ENCODE measurements at places on chromosomes 5 and 9. TPM values are rescaled to one million over a fixed set of nuclear protein-coding genes. Genes with fewer than 3 reads are reported as not detected.

- peak; percentile 67 for DNase-seq
Observed at GRCh38 chr9:128127568-128127989, at the start of gene PTGES2. PTGES2 (minus strand) TSS chr9:128127729; CDS start chr9:128127717, 12 bp downstream.

- no peak for DNase-seq
Observed at GRCh38 chr9:132806306-132806705, 71.8 kb downstream of the AK8 start.

CDH9 gene
- not detected for total RNA-seq

GRCh38 chr5:147780924-147781573 lies 1.5 kb downstream of the JAKMIP2 start:
- no peak for DNase-seq

DNA sequence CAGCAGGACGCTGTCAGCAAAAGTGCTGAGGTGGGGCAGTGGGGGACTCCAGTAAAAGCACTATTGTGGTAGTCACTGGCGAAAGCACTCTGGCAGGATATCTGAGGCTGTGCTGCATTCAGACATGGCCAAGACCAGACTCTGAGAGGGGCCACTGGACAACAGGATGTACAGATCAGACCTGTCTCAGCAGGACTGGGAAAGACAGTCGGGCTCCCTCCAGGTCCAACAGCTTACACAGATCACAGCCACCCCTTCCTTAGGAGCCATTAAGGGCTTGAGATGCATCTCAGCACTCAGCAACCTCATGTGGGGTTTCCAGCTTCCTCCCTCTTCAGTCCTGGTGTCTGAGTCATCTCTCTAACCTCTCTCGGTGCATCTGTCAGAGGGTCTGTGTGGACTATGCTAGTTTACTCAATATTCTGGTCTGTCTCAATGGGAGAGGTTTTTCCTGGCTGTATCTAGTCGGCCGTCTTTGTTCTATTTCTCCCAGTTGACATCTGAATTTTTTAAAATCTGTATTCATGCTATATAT lies 154.5 kb downstream of the CWC27 start:
- DNase-seq, result no peak

GRCh38 chr9:2284770-2285169 lies 269.6 kb downstream of the SMARCA2 start:
- no peak for DNase-seq

- DNase-seq, result no peak
Observed at GRCh38 chr5:103375350-103375749, 116.8 kb downstream of the MACIR start.

GRCh38 chr5:35908228-35908627 lies 30.2 kb downstream of the CAPSL start:
- DNase-seq, result no peak

GRCh38 chr9:105711867-105712266 lies 17.5 kb downstream of the TMEM38B start:
- no peak for DNase-seq

DNA sequence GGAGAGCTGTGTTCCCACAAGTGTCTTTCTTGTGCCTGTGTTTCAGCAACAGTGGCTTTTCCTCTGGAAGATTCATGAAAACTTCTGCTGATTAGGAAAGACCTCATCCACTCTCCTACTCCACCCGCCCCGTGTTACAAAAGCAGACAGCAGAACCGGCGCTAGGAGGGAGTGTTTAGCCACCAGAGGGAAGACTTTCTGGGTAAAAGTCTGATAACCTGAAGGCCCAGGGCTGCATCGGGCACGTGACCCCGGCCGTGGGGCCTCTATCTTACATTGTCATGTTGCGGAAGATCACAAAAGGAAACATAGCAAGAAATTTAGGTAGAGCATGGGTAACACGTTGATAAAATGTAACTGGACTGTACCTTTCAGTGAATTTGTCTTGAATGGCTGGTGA lies 32.0 kb upstream of the DMRT2 start:
- peak; percentile 15 for DNase-seq

- no peak for DNase-seq
Observed at GRCh38 chr5:147169399-147169798, 65.4 kb upstream of the STK32A start.

DMGDH gene
- total RNA-seq, result 0.76 TPM

DNA sequence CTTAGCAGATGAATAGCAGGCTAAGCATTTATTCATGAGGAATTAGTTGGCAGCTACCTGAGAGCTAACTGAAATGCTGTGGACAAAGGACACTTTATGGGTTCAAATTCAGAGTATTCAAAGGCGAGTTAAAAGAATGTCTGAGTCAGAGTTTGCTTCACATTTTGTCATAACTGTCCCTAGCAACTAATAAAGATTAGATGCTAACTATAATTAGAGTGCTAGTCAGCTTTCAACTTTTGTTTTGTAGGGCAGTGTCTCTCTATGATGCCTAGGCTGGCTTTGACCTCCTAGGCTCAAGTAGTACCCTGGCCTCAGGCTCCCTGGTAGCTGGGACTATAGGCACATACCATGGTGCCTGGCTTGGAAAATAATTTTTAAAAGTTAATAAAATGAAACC lies 4.6 kb downstream of the SMC5 start:
- peak; percentile 25 for DNase-seq

SPIN1 gene
- 48.0 TPM for total RNA-seq

PCDHB9 gene
- 0.13 TPM for total RNA-seq

- no peak for DNase-seq
Observed at GRCh38 chr5:179403426-179404147, 58.3 kb upstream of the ADAMTS2 start.

SCGB3A2 gene
- not detected for total RNA-seq

All from dermis microvascular lymphatic vessel endothelial cell (primary cell).